ENCODE measurements at places on chromosomes 12 and 14.

- DNase-seq = no peak
These were observed 99.4 kb downstream of the EPS8 start for GRCh38 chr12:15689751-15690191.

- no peak for DNase-seq
These were observed 50.8 kb upstream of the CDKL1 start for GRCh38 chr14:50447461-50447860.

- DNase-seq = no peak
These were observed 435.8 kb downstream of the NRXN3 start for GRCh38 chr14:78605897-78606500.

GRCh38 chr14:79404874-79405511 is 806.3 kb downstream of the DIO2 start:
- no peak for DNase-seq

- DNase-seq = peak; percentile 25
These were observed 18.5 kb upstream of the DHRS7 start for GRCh38 chr14:60183741-60184140.

DNA sequence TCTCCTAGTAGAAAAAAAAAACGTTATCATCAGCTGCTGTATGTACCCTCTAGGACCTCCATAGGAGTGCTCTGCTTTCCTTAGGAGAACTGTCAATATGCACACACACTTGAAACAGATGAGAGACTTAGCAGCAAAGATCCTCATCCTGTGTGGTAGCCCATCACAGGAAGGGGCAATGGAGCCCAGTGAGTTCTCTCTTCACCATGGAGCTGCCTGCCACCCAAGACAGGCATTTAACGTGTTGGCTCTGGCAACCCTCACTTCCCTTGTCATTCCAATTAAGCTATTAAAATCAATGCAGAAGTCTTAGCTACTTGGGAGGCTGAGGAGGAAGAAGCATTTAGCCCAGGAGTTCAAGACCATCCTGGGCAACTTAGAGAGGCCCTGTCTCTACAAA is 64.8 kb upstream of the PLEKHA5 start:
- DNase-seq = no peak

DNA sequence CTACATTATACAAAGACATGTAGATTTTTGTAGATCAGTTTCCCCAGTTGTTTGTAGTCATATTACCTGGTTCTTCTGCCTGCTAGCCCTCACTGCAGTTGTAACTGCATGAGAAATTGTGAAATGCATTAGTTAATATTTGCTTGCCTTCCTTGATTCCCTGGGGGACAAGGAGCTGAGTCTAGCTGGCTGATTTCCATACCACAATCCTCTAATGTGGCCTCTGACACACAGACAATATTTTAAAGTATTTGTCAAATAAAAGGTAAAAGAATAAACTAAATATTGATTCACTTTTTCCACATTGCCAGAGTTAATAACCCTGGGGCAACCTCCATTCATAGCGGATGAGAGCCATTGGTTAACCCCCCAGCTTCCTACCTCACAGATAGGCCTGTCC is 128.8 kb upstream of the TMEM132C start:
- no peak for DNase-seq

- DNase-seq = peak; percentile 28
These were observed 2.2 kb upstream of the EIF2S3B start for GRCh38 chr12:10503460-10503859.
